Breast epithelium (tissue), 4 donors: ENCODE measurements at places on chromosomes 3 and 15.

DNA sequence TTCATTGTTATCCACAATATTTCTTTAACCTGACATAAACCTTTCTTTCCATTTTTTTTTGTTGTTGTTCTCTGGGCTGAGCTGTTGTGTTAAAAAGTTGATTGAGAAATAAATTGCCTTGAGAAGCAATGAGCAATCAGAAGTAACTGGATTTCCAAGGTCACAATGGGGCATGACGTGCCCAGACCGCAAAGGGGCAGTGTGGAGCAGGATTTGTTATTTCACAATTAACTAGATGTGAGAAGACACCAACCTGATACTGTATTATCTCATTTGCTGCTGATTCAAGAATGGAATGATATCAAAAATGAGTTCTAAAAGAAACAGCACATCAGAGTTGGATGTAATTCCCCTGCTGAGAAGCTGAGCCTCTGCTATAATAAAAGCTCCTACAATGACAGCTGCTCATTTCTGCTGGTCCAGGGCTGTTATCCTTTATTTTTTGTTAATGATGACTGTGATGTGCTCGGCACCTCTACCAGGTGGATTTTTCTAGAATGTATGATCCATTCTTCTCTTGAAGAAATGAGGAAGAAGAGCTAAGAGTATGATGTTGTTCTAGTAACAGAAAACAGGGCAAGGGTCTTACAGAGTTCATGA lies 28.1 kb downstream of the CPNE4 start:
- H3K4me3 ChIP-seq: no peak overlapping the region
- no peaks in the 10 kb centered on the region for H3K27me3 ChIP-seq
- no peak overlapping the region for H3K27ac ChIP-seq
- no peaks in the 10 kb centered on the region for H3K36me3 ChIP-seq
- DNase-seq: no peak

GRCh38 chr3:9947025-9947995 lies 4.9 kb downstream of the PRRT3 start:
- peak; percentile 47 for DNase-seq
- no peaks in the 10 kb centered on the region for H3K4me1 ChIP-seq
- peak overlapping the region; percentile 93 for H3K27ac ChIP-seq
- no peaks in the 10 kb centered on the region for H3K27me3 ChIP-seq

- H3K27me3 ChIP-seq: no peaks in the 10 kb centered on the region
- no peak for DNase-seq
- H3K4me1 ChIP-seq: no peaks in the 10 kb centered on the region
- no peaks in the 10 kb centered on the region for H3K36me3 ChIP-seq
These were observed 19.9 kb downstream of the PXK start for GRCh38 chr3:58352626-58353025.

DNA sequence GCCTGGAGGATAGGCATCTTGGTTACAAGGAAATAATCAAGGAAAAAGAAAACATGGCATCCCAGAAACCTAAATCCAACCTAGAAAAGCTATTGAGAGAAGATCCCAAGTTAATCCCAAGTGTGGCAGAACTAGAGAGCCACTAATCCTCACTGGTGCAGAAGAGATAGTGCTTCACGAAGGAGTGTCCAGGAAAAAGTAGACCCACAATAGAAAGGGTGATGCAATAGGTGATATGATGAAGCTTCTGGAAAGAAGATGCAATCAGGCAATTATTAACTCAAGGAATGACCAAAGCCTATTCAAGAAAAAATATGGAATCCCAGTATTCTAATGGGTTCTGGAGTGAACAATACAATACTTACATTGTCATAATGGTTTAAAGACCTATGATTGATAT lies 95.2 kb downstream of the AQP9 start:
- no peak for DNase-seq
- no peaks in the 10 kb centered on the region for H3K4me1 ChIP-seq
- no peak overlapping the region for H3K4me3 ChIP-seq
- H3K27me3 ChIP-seq: no peaks in the 10 kb centered on the region
- H3K36me3 ChIP-seq: no peaks in the 10 kb centered on the region

DNA sequence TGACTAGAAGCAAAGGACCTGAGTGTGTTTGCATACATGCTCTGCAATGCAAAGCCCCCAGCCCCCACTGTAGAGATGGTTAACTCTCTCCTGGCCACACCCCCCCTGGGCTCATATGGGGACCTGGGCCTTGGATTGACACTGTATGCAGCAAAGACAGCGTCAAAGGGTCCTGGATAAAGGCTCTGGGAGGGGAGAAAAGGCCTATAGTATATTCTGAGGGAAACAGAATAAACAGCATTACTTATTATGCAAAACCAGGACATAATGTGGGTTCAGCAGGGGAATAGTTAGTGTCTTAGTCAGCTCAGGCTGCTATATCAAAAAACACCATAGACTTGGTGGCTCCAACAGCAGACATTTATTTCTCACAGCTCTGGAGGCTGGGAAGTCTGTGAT lies 158.7 kb downstream of the APBA2 start:
- no peaks in the 10 kb centered on the region for H3K4me1 ChIP-seq
- DNase-seq: no peak
- no peak overlapping the region for H3K27ac ChIP-seq
